ENCODE measurements at places on chromosomes 5 and 9. TPM values are rescaled to one million over a fixed set of nuclear protein-coding genes. Genes with fewer than 3 reads are reported as not detected.

- no peak overlapping the region for H3K27ac ChIP-seq
- peaks cover 14% of the 10 kb centered on the region for H3K4me1 ChIP-seq
- H3K4me3 ChIP-seq, result peak overlapping the region; percentile 56
- H3K36me3 ChIP-seq, result no peaks in the 10 kb centered on the region
- DNase-seq, result peak; percentile 44
Observed at GRCh38 chr9:84140535-84141101, 160.0 kb downstream of the RMI1 start.

DNA sequence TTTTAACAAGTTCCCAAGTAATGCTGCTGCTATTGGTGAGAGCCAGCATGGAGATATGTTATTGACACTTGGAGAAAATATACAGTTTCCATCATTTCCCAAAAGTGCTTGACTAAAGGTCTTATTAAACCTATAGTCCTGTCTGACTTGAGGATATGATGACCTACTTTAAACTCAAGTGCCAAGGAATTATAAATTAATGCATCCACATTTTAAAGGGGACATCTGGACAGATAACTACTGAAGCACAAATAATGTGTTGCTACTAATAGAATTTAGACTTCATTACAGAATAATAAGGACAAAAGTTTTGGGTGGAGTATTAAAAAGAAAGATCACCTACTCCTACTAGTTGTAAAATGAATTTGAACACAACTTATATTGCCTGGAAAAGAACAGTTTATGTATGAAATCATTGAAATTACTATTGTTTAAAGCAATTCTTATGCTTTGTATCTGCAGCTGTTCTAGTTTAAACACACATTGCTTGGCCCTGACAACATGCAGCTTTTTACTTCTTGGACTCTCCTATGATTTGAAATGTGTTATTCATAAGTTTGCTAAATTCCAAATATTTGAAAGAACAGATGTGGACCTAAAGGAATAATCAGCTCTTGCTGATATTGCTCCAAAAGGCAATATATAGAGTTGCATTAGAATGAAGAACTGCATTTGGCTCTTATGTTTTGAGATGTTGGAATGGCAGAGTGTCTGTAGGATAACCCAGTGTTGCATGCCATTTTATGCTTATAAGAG is 73.4 kb downstream of the SGCD start:
- no peaks in the 10 kb centered on the region for H3K36me3 ChIP-seq
- peaks cover 10% of the 10 kb centered on the region for H3K4me1 ChIP-seq
- H3K27me3 ChIP-seq, result no peaks in the 10 kb centered on the region
- no peak for DNase-seq
- H3K4me3 ChIP-seq, result no peak overlapping the region

DNA sequence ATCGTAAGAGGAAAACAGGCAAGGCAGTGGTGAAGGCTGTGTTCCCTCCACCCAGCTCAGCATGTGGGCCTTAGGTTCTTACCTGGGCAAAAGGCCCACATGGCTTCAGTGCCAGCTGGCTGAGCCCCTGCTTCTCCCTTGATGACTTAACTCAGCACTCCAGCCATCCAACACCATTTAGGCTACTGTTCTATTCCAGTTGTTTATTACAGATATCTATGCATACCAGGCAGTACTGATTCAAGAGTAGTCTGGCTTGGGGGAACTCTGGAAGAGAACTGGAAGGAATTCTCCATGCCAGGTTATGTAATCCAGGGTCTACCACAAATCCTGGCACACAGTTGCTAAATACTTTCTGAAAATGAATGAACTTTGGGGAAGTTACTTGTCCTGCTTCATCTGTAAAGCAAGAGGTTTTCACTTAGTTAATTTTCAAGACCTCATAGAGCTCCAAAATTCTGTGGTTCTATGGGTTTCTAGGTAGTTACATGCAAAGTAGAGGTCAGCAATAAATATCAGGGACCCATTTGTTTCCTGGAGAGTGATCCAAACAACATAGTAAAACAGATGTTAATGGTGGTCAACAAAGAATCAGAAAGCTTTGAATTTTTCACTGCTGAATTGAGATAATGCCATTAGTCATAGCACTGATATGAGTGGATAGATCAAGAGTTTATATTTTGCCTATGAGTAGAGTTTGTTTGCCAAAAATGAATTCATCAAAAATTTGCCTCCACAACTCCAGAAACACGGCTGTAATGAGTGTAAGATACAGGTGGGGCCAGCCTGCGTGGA is 88.2 kb upstream of the OSMR start:
- H3K27ac ChIP-seq, result no peak overlapping the region
- no peaks in the 10 kb centered on the region for H3K36me3 ChIP-seq
- DNase-seq, result no peak
- H3K4me3 ChIP-seq, result no peak overlapping the region
- H3K4me1 ChIP-seq, result no peaks in the 10 kb centered on the region

GRCh38 chr9:33041432-33042188 is 16.5 kb downstream of the DNAJA1 start:
- peaks cover 36% of the 10 kb centered on the region for H3K36me3 ChIP-seq
- no peaks in the 10 kb centered on the region for H3K27me3 ChIP-seq
- no peak for DNase-seq

DNA sequence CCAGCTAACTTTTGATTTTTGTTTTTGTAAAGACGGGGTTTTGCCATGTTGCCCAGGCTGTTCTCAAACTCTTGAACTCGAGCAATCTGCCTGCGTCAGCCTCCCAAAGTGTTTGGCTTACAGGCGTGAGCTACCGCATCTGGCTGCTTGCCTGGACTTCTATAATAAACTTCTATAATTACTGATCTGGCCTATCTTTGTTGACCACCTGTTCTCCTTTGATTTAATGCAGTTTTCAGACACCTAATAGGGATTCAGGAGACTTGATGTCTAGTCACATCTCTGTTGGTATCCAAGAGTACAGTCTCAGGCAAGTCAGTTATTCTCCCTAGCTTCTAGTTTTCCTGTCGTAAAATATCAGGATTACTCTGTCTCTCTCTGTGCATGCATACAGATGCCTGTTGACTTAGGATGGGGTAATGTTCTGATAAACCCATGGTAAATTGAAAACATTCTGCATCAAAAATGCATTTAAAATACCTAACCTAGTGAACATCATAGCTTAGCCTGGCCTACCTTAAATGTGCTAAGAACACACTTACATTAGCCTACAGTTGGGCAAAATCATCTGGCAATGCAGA is 51.5 kb upstream of the NR3C1 start:
- H3K27me3 ChIP-seq, result no peaks in the 10 kb centered on the region
- H3K36me3 ChIP-seq, result no peaks in the 10 kb centered on the region
- no peak overlapping the region for H3K4me3 ChIP-seq
- no peak for DNase-seq
- peaks cover 3% of the 10 kb centered on the region for H3K4me1 ChIP-seq
- no peak overlapping the region for H3K27ac ChIP-seq

Gene CDH6
- not detected for total RNA-seq

Gene FNBP1
- total RNA-seq, result 318 TPM

Data from B cell (primary cell).